GM03348 (cell line): ENCODE measurements at places on chromosomes 4 and X.

DNA sequence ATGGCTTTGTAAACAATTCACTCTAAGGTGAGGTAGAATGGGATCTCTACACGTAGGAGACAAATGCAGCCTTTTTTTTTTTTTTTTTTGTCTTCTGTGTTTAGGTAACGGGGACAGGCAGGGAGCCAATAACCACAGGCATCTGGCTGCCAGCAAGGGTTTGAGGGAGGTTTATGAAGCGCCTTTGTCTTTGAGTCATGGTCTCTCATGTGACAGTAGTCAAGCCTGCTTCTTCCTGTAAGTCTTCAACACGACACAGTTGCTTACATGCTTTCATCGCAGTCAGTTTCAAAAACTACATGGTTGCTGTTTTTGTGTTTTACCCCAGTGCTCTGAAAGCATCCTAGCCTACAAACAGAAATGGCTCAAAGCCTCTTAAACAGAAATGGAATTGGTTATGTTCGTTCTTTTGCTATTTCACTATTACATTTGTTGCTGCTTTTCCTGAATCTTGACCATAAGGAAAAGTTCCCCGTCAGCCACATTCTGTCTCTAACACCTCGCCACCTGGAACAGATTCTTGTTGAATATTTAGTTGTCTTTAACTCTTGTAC is 127.8 kb upstream of the METTL14 start:
- DNase-seq = peak; percentile 29

DNA sequence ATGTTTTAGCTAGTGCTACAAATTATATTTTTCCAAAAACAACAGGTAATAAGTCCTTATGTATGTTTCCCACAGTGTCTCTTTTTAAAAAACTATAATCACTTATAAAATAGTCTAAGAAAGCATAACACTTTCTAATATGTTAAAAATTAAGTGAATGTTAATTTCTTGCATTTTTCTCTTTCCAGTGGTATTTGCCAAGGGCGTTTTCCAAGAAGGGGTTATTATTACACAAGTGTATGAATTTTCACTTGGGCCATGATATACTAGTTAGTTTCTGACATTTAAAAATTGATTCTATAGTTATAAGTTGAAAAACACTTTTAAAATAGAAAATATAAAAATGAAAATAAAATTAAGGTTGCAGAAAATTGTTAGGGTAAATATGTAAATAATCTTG is 74.6 kb downstream of the ARSJ start:
- no peak for DNase-seq

GRCh38 chr4:4857001-4857808 is 2.3 kb upstream of the MSX1 start:
- no peak for DNase-seq

DNA sequence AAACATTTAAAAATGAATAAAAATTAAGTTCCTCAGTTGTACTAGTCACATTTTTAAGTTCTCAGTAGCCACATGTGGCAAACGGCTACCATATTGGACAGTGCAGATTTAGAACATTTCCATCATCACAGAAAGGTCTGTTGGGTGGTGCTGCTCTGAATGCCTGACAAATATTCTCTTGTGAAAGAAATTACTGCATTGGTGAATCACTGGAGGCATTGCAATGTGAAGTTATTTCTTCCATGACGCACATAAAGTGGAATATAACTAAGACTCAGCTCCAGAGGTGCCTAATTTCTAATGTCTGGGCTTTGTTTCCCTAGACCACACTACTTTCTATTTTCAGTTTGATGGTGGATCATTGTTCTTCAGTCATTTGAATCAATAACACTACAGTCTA is 44.9 kb downstream of the CLNK start:
- DNase-seq = peak; percentile 51

- DNase-seq = no peak
Observed at GRCh38 chrX:123971982-123972381, 10.5 kb downstream of the STAG2 start.

DNA sequence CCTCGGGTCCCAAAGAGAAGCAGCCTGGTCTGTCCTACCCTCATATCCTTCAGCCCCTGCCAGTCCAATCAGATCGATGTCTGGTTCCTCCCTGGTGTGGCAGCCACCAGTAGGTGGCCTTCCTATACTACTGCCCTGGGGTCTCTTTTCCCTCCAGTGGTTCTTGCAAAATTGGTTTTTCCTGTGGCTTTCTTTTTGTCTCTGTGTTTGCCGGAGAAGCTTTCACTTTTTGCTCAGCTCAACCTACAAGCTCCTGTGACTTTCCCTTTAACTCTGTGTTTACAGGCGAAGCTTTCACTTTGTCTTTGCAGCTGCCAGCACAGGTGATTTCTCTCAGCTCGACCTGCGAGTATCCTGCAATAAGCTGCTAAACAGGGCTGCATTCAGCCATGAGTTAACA is 46.8 kb downstream of the UGT2A3 start:
- DNase-seq = no peak

- DNase-seq = no peak
Observed at GRCh38 chr4:113060853-113061252, 11.4 kb downstream of the ANK2 start.

DNA sequence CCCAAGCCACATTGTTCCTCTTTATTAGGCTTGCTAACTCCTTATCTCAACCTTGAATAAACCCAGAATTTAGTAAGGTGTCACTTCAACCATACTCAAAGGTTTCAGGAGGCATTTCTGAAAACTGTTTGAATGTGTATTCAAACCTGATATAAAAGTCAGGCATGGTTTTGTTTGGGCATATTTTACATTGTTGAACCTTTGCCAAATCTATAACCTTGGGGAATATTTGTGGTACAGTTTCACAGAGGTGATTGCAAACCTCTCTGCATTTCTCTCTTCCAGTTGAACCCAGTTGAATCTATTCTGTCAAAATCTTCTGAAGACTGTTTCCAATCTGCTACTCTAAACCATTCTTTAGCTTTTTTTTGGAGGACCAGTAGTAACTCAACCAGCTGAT is 409.0 kb downstream of the TECRL start:
- no peak for DNase-seq

DNA sequence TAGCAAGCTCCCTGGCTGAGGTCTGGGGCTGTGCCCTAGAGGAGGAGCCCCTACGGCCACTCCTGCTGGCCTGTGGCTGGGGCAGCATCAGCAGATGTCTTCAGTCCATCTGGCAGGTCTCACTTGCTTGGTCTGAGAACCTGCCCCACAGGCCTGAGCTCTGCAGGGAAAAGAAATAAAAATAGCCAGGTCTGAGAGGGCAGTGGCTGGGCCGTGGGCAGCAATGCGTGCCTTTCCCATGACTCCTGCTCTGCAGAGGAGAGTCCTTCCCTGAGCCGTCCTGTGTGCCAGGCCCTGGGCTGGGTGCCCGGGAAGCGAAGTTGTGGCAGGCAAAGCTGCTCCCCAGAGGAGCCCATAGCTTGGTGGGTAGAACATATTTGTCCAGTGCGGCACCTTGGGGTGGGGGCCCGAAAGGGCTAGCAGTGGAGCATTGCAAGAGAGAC is 11.3 kb upstream of the KIAA0232 start:
- no peak for DNase-seq

DNA sequence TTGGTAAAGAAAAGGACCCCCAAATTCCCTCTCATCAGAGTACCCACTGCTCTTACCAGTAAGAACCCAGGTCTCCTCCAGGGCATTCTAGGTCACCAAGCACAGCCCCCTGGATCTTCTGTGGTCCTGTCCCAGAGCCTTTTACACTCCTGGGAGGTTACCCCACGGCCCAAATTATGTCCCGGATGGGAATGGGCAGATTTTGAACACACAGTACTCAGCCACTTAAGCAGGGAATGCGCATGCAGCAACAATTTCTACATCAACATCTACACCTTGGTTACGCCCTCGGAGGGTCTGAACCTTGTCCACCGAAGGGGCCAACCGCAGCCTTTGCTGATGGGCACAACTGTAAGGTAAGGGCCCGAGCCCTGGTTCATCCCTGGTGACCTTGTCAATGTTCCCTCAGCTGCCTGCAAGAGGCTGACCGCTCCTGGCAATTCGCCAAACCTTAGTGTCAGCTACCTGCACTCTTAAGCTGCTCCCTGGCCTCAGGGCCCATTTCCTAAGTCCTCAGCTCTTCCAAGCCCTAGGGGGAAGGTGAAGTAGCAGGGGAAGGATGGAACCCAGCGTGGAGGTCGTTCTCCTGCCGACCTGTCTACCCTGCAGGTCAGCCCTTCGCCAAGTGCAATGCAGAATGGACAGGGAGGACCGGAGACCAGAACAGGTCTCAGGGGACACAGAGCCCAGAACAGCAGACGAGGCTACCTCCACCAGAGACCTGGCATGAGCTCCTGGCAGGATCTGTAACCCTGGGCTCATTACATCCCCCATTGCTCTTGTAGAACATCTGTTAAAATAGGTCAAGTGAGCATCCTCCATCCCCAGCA is 5.9 kb downstream of the TIMP1 start:
- DNase-seq = no peak

- DNase-seq = peak; percentile 68
Observed at GRCh38 chr4:1012034-1012739, 761 bp downstream of the FGFRL1 start.

DNA sequence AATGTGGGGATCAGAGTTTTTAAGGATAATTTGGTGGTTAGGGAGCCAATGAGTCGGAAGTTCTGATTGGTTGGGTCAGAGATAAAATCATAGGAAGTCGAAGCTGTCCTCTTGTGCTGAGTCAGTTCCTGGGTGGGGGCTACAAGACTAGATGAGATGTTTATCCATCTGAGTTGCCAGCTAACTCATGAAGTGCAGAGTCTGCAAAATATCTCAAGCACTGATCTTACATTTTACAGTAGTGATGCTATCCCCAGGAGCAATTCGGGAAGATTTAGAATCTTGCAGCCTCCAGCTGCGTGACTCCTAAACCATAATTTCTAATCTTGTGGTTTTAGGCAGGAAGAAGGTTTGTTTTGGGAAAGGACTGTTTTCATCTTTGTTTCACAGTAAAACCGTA is 565.8 kb upstream of the SPANXN1 start:
- peak; percentile 0 for DNase-seq

DNA sequence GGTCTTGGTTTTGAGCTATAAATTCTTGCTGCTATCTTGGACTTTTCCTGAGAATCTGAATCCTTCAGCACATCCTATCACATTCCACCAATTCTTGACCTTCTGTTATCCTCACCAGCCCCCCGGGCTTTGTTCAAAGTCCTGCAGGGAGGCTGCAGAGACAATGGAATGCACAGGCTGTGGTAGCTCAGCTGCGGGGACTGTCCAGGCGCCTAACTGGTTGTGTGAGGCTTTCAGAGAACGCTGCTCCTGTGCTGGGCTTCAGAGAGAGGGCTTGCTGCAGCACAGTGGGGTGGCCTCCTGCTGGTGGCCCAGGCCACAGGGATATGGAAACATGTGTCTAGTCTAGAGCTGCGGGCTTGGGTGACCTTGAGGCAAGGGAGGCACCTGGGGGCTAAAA is 196.3 kb upstream of the GATB start:
- no peak for DNase-seq

- no peak for DNase-seq
Observed at GRCh38 chrX:84161641-84162040, 26.4 kb downstream of the RPS6KA6 start.

GRCh38 chr4:42341518-42342026 is 55.7 kb upstream of the SHISA3 start:
- DNase-seq = no peak

- DNase-seq = no peak
Observed at GRCh38 chr4:96742332-96743014, 902.6 kb downstream of the PDHA2 start.

- no peak for DNase-seq
Observed at GRCh38 chr4:119184128-119184527, 28.4 kb upstream of the USP53 start.

DNA sequence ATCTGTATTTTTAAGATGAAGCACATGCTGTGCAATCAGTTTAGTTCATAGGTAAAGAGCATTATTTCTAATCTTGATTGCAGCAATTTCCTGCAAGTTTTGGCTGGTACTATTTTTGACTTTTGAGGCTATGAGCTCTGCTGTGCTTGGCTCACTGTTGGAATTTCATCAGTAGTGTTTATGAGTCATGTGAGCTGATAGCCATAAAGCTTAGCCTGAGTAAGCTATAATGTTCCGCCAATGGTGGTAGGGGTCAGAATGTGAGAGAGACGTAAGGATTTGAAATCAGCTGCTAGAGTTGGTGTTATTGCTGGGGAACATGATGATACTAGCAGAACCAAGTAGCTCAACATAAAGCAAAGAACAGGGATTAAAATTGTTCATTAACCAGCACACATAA is 590.9 kb upstream of the GNPDA2 start:
- no peak for DNase-seq

- no peak for DNase-seq
Observed at GRCh38 chr4:139585473-139585872, 29.5 kb upstream of the SETD7 start.

GRCh38 chrX:132956421-132957210 is 1.8 kb downstream of the HS6ST2 start:
- peak; percentile 3 for DNase-seq

DNA sequence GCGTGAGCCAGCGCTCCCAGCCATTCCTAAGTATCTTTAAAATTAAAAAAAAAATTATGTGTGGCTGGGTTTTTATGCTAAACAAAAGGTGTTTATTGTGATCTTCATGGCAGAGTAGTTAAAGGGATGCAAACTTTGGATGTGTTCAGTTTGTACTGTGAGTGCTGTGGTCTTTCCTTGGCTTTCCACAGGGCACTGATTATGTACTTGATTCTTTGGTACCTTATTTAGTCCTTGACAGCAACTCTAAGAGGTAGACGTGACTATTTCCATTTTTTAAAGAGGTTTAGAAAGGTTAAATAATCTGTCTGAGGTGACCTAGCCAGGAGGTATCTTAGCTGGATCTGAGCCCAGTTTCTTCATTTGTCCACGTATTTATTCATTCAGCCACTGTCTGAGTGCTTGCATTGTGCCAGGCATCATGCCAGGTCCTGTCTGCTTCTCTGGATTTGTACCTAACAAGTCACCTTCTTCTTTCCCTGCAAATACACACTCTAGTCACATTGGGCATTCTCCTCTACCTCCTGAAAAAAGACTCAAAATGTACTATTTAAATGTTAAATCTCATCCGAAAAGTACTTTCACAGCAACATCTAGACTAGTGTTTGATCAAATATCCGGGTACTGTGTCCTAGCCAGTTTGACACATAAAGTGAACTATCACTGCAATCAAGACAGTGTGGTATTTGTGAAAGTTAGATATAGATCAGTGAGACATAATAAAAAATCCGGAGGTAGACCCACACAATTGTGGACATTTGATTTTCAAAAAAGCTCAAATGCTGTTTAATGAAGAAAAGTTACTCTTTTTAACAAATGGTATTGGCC is 31.5 kb downstream of the WWC2 start:
- DNase-seq = no peak

GRCh38 chrX:1249101-1249887 is 19.3 kb upstream of the CSF2RA start:
- DNase-seq = peak; percentile 40

- peak; percentile 90 for DNase-seq
Observed at GRCh38 chr4:147714575-147715401, 17.1 kb upstream of the ARHGAP10 start.

GRCh38 chr4:69843932-69844331 is 16.0 kb downstream of the SULT1E1 start:
- DNase-seq = no peak
